NCI-H1048 (cell line): ENCODE measurements at places on chromosomes 3 and 15.

GRCh38 chr3:161631536-161631935, 134.9 kb downstream of the OTOL1 start:
- no peak for DNase-seq

DNA sequence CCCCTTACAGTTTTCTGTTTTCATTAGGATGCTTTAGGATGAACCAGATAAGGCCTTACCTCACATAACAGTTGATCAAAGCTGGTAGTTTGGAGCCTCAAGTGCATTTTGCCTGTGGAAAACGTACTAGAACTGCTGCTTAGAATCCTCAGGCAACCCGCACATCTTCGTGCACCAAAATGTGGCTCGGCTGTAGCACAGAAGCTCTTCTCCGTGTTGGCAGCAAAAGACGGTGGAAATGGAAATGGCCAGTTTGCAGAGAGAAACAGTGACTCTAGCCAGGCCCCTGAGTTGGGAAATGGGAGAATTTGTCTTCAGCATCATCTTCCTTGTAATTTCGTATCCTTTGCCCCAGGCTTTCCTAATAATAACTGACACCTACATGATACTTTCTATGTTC, 20.6 kb downstream of the TLNRD1 start:
- DNase-seq = no peak

DNA sequence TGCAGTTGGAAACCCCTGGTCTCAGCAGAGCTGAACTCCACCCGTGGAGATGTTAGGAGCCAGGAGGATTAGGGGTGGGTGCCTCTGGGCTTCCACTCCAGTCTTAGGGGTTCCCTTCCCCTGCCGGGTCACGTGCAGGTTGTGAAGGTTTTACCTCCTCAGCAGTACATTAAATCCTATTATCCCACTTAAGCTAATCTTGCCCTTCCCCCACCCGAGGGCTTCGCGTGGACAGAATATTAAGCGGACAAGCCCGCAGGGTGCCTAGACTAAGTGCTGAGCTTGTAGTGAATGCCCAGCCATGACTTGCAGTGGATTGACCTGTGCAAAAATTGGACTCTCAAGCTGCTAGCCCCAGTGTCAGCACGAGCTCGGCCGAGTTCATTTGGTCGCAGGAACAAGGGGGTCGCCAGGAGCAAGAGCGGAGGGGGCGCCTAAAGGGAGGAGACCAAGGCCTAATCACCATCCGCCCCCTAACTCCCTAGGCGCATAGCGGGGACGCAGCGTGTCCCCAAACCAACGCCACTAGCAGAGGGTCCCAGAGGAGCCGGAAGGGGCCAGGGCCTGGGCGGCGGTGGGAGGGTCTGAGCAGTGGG, 498 bp upstream of the SEMA4B start:
- DNase-seq = no peak

DNA sequence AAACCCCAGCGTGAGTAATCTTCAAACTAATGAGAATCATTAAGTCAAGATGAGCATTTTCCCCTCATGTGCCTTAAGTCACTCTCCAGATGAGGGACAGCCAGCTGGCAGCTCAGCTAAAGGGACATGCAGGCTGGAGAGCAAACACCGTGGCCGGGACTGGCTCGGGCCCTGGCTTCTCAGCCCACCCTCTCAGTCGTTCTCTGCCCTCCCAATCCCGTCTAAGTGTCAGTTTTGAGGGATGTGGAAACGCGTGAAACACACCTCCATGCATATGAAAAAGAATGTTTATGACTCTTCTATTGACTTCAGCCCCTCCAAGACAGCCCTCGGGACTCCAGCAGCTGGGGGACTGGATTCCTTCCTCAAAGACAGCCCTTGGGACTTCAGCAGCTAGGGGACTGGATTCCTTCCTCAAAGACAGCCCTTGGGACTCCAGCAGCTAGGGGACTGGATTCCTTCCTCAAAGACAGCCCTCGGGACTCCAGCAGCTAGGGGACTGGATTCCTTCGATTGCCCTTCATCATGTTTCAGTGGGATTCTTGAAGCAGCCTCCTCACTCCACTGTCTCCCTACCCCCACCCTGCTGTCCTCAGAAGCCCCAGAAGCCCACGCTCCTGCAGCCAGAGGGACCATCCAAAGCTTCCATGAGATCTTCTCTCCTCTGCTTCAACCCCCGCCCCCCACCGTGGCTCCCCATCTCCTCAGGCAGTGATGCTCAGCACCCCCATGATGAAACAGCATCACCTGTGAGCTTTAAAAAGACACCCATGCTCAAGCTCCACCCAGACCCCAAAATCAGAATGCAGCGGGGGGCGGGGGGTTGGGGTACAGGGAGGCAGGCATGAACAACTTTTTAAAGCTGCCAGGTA, 228.9 kb downstream of the XXYLT1 start:
- no peak for DNase-seq

DNA sequence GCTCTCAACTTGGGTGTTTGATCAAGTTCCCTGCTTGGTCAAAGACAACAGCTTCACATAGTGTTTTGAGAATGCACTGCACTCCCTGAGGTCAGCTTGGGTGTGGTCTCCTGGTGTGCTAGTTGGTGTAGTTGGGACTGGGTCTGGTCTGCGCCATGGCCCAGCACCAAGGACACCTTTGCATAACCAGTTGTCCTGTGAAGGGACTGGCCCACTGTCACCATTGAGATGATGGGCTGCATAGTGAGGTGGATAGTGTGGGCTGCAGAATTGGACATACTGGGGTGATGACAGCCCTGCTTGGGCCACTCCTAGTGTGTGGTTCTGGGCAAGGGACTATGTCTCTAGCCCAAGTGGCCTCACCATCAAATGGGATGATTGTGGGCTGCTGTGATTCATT, 9.5 kb downstream of the RPSA start:
- DNase-seq = no peak

GRCh38 chr15:91282486-91282885, 182.4 kb downstream of the SV2B start:
- no peak for DNase-seq

DNA sequence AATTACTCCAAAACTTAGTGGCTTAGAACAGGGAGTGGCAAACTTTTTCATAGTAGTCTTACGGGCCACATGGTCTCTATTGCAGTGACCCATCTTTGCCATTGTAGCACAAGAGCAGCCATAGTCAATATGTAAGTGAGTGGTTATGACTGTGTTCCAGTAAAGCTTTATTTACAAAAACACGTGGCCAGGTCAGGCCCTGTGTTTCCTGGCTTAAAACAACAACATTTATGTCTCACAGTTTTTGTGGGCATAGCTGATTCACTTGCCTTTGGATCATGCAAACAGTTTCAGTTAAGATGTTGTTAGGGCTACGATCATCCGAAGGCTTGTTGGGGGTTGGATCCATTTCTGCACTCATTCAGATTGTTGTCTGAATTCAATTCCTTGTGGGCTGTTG, 103.8 kb downstream of the CHCHD6 start:
- no peak for DNase-seq

DNA sequence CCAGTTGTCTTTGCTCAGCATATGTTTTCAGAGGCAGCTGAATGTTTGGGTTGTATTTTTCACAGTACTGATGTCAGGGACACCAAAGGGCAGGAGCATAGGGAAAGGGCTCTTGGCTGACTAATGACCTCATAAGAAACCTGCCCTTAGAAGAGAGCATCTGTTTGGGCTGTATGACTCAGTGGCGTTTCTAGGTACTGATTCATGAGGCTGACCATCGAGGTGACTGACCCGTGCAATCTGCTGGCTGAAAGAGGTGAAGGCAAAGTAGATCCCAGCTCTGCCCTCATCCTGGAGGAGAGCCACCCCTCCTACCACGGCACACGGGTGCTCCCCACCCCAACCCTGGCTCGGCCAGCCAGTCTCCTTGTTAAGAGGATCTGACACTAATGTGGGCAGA, 8.3 kb downstream of the LMCD1 start:
- no peak for DNase-seq

- no peak for DNase-seq
Measured at GRCh38 chr15:43919540-43920253, 92.9 kb downstream of the WDR76 start.

DNA sequence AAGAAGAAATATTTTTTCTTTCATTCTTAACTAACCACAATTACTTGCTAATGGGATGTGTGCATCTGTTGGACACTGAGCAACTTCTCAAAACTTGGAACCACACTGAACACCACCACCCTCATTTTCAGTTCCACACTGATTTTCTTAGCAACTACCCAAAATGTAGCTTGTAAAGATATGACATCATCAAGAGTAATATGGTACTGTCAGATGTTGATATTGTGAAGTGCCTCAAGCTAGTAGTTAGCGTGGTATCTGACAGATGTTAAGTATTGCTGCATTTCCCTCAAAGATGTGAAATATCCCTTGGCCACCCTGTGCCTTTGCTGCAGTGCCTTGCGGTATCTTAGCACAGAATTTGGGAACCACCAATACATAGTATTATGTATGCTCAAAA, 9.3 kb downstream of the RFTN1 start:
- DNase-seq = no peak

- no peak for DNase-seq
Measured at GRCh38 chr3:33067484-33067883, 29.5 kb downstream of the GLB1 start.
